ENCODE measurements at places on chromosomes 1 and 21. TPM values are rescaled to one million over a fixed set of nuclear protein-coding genes. Genes with fewer than 3 reads are reported as not detected.
A peak's percentile ranks its signal among the peaks of the same experiment; 100 is the strongest.

S100PBP gene
- 67.8 TPM for total RNA-seq

ESRRG gene
- not detected for total RNA-seq

SELL gene
- not detected for total RNA-seq

OSCP1 gene
- 6.5 TPM for total RNA-seq

AP4B1 gene
- 17.3 TPM for total RNA-seq

ARHGAP29 gene
- 20.5 TPM for total RNA-seq

MPL gene
- total RNA-seq, result not detected

MXRA8 gene
- total RNA-seq, result 224 TPM

VWA1 gene
- 0.31 TPM for total RNA-seq

PRAMEF9 gene
- not detected for total RNA-seq

CLIC6 gene
- not detected for total RNA-seq

C8A gene
- not detected for total RNA-seq

ADARB1 gene
- total RNA-seq, result 7.9 TPM

DNA sequence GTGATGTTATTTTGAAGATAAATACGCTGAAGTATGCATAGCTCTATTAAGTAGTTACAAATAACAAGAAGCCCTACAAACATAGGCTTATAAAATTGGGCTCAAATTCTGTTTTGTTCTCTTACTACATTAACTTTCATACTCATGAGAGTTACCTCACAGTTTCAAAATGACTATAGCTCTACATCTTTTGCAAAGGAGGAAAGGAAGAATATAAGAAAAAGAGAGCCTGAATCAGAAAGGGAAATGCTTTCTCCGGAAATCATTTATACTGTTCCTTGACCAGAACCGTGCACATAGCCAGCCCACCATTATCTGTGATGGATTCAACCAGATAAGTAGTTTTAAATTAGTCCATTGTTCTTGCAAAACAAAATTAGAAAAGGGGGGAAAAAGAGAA, 1252.1 kb downstream of the NCAM2 start:
- DNase-seq, result no peak
- no peaks in the 10 kb centered on the region for H3K4me1 ChIP-seq
- no peaks in the 10 kb centered on the region for H3K36me3 ChIP-seq
- no peaks in the 10 kb centered on the region for H3K27me3 ChIP-seq

DNA sequence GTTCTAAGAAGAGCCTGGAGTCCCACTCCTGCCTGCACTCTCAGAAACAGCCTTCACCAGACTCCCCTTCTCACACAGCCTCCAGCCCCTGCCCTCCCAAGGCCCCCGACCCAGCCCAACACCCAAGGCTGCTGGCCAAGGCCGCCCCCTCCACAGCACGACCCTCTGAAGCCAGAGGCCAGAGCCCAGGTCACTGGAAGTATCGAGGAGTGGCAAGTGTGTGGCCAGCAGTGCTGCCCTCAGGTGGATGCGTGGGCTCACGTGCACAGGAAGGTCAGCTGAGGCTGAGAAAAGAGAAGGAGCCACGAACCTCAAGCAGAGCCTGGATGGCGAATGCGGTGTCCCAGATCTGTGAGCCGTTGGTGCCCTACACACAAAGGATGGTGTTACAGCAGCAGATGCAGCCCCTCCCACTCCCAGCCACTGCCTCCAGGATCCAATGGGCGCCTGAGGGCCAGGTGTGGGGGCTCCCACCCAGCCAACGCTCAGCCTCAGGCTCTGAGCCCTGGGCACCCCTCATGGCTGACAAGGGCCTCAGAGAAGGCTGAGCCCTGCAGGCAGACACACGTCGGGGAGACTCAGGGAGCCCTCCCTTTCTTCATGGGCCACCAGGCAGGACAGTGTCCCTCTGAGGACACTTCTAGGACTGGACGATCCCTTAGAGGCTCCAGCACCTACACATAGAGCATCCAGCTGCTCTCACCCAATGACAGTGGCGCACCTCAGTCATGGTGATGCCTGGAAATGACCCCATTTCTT, 18.0 kb downstream of the LSS start:
- H3K27me3 ChIP-seq, result no peaks in the 10 kb centered on the region
- no peak for DNase-seq
- H3K4me1 ChIP-seq, result no peaks in the 10 kb centered on the region
- H3K36me3 ChIP-seq, result peaks cover 20% of the 10 kb centered on the region
- no peak overlapping the region for H3K4me3 ChIP-seq

DNA sequence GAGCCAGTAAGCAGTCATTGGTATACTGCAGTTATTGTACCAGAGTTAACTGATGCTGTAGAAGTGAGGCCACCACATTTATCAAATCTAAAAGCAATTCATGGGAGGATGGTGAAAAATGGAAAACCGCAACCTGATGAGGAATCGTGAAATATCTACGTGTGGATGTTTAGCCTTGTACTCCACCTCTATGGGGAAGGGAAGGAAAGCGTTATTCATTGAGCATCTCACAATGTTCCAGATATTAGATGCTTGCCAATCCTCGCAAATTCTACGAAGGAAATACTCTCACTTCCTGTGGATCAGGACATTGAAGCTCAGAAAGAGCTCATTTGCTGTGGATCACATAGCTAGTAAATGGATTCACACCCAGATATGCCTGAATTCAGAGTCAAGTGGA, 77.3 kb downstream of the LRRC8D start:
- no peak overlapping the region for H3K4me3 ChIP-seq
- no peaks in the 10 kb centered on the region for H3K36me3 ChIP-seq
- no peaks in the 10 kb centered on the region for H3K27me3 ChIP-seq
- DNase-seq, result no peak
- H3K4me1 ChIP-seq, result peaks cover 14% of the 10 kb centered on the region

GRCh38 chr21:43686811-43687565, 27.6 kb downstream of the RRP1B start:
- H3K36me3 ChIP-seq, result peaks cover 93% of the 10 kb centered on the region
- no peaks in the 10 kb centered on the region for H3K27me3 ChIP-seq
- no peak for DNase-seq
- H3K27ac ChIP-seq, result no peak overlapping the region

GRCh38 chr1:197557302-197557701, 218.0 kb downstream of the DENND1B start:
- no peaks in the 10 kb centered on the region for H3K4me1 ChIP-seq
- H3K4me3 ChIP-seq, result no peak overlapping the region
- H3K27me3 ChIP-seq, result no peaks in the 10 kb centered on the region
- no peak overlapping the region for H3K27ac ChIP-seq
- H3K36me3 ChIP-seq, result no peaks in the 10 kb centered on the region
- no peak for DNase-seq

DNA sequence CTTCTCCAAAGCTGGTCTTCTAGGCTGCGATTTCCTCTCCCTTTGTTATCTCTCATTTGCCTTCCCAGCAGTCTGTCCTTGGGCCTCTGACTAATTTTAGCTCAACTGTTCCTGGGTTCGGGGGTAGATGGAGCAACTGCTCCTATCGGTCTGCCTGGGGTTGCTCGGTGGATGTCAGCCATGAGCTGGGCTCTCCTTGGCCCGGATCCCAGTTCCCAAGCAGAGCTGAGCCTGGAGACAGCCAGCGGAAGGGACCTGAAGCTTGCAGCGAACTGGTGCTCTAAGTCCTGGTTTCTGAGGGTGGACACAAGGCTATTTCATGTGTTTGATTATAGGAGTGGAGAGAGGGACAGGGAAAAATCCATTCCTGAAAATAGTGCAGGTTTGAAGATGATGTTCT, 423.0 kb downstream of the RPS6KC1 start:
- H3K27ac ChIP-seq, result no peak overlapping the region
- H3K36me3 ChIP-seq, result no peaks in the 10 kb centered on the region
- H3K4me1 ChIP-seq, result no peaks in the 10 kb centered on the region
- DNase-seq, result no peak

GRCh38 chr1:207968521-207969009, 57.6 kb upstream of the CD34 start:
- no peaks in the 10 kb centered on the region for H3K27me3 ChIP-seq
- no peaks in the 10 kb centered on the region for H3K36me3 ChIP-seq
- peak; percentile 21 for DNase-seq
- peaks cover 34% of the 10 kb centered on the region for H3K4me1 ChIP-seq
- no peak overlapping the region for H3K27ac ChIP-seq

Measured in SJSA1 (cell line).